ENCODE measurements at places on chromosomes 2 and 18. TPM values are rescaled to one million over a fixed set of nuclear protein-coding genes. Genes with fewer than 3 reads are reported as not detected.
A peak's percentile ranks its signal among the peaks of the same experiment; 100 is the strongest.

Gene C2orf69
- total RNA-seq = 14.2 TPM

- no peak for DNase-seq
These were observed 107.5 kb downstream of the STK39 start for GRCh38 chr2:168139852-168140251.

DNA sequence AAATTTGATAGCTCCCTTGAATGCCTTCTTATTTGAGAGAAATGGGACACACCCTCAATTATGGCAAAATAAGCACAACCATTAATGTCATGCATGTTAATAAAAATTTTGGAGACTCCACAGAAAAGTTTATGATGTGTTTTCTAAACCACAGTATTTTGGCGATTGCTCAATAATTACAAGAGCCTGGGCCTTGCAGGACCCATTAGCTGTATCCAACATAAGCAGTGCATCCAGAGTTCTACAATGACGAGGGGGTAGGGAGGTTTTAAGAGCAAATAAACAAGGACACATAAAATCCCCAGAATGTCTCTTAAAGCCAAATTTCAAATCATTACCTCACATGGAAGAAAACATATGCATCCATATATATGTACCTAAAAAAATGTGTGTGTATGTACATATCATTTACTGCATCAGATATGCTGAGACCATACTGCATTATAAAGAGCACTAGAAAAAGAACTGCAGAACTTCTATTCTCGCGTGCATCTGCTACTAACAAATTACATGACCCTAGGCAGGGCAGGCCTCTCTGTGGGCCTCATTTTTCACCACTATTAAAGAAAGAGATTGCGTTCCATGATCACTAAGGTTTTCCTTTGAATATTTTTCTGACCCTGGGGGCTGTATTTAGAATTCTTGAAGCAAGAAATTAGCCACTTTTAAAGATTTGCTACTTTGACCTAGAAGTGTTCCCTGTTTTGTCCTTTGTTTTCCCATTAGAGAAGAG lies 38.0 kb downstream of the CMPK2 start:
- DNase-seq = no peak

GRCh38 chr2:239178484-239178883 lies 222.3 kb downstream of the HDAC4 start:
- DNase-seq = no peak

Gene CFAP65
- not detected for total RNA-seq

DNA sequence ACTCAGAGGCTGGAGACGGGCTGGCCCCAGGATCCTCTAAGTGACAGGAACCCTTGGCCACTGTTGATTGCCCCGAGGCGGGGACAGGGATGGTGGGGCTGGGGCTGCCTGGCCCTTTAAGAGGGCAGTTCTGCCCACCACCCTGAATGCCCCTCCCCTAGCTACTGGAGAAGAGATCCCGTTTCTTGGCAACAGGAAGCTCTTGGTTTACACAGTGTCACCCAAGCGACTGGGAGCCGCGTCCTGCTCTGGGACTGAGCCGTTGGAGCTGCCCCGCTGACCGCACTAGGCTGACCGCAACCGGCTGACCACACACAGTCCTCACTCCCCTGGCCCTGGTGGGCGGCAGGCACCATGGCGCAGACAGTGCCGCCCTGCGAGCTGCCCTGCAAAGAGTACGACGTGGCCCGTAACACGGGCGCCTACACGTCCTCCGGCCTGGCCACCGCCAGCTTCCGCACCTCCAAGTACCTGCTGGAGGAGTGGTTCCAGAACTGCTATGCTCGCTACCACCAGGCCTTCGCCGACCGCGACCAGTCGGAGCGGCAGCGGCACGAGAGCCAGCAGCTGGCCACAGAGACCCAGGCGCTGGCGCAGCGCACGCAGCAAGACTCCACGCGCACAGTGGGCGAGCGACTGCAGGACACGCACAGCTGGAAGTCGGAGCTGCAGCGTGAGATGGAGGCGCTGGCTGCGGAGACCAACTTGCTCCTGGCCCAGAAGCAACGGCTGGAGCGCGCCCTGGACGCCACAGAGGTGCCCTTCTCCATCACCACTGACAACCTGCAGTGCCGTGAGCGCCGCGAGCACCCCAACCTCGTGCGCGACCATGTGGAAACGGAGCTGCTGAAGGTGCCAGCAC lies at the start of gene TEKT4:
TEKT4 (plus strand) TSS at position 205 of the 862 bp plus-strand sequence; CDS start at position 355, 150 bp downstream.
- no peak for DNase-seq

DNA sequence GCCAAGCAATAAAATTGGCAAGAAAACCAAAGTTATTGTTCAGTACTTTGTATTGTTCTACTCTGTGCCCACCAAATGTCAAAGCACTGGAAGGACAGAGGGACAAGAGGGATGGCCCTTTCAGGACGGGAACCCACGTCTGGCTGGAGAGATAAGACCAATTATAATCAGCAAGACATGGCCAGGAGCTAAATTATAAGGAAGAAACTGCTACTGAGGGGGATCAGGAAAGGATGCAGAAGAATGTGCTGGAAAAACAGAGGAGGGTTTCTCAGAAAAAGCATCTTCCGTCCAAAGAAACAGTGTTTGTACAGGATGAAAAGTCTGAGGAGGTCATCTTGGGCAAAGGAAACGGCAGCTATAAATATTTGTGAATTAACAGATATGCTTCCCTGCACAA lies 46.4 kb upstream of the NARS1 start:
- no peak for DNase-seq

DNA sequence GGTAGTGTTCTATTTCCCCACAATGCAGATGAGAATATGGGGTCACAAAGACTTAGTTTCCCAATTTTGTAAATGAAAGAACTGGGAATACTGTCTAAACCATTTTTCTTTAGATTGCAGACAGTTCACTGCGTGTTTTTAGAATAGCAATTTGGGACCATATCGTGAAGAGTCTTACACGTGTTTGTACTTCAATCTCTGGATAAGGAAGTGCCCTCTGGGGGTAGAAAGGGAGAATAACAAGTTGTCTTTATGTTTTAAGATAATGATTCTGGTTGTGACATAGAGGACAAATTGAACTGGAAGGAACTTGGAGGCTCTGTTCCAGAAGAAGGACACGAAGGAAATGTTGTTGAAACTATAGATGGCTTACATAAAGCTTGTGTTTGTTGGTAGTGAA lies 457.7 kb downstream of the CBLN2 start:
- DNase-seq = no peak

- peak; percentile 55 for DNase-seq
These were observed at the start of gene LIPG for GRCh38 chr18:49561289-49562193. Gene LIPG, plus strand, starts transcription at chr18:49562057. Its CDS starts 252 bp downstream, at chr18:49562309.

Gene TGFA
- total RNA-seq = 0.19 TPM

- DNase-seq = no peak
These were observed 94.4 kb downstream of the CRIM1 start for GRCh38 chr2:36449943-36450392.

Gene DPP10
- not detected for total RNA-seq

- DNase-seq = no peak
These were observed 211.0 kb downstream of the TGIF1 start for GRCh38 chr18:3660739-3661515.

Gene ID2
- 42.8 TPM for total RNA-seq

- DNase-seq = no peak
These were observed 23.2 kb upstream of the CDKL4 start for GRCh38 chr2:39266916-39267434.

GRCh38 chr18:10401521-10401920 lies 52.9 kb upstream of the APCDD1 start:
- no peak for DNase-seq

- DNase-seq = no peak
These were observed 448.5 kb downstream of the ZEB2 start for GRCh38 chr2:144071461-144071860.

GRCh38 chr2:85534881-85535280 lies 4.1 kb upstream of the MAT2A start:
- no peak for DNase-seq

DNA sequence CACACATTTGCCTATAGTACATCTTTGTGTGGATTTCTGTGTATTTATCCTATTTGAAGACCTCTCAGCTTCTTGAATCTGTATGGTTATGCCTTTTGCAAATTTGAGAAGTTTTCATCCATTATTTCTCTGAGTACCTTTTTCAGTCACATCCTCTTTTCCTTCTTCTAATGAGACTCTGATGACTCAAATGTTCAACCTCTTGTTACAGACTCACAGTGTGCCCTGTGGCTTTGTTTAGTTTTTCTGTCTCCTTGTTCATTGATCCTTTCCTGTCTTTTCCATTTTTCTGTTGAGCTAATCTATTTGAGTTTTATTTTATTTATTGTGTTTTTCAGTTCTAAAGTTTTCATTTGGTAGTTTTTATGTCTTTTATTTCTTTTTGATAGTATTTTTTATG lies 87.0 kb upstream of the LRP1B start:
- no peak for DNase-seq

DNA sequence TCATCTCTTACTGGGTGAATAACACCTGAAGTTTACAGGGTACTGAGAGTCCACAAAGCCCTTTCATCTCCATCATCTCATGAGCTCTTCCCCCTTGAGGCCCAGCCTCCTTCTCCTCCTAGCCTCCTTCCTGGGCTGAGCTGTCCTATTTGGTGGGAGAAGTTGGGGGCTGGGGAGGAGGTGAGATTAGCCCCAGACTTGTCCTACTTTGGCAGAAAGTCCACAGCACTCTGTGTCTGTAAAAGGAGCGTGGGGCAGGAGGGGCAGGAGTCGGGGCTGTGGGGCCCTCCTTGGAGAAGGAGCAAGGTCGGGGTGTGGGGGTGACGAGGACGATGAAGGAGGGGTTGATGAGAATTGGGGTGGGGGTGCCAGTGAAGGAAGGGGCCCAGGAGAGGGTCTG lies 10.0 kb upstream of the DES start:
- no peak for DNase-seq

Gene GKN1
- total RNA-seq = not detected

- DNase-seq = no peak
These were observed 138.6 kb downstream of the MAP3K20 start for GRCh38 chr2:173214213-173214612.

- no peak for DNase-seq
These were observed 197.0 kb upstream of the ACVR2A start for GRCh38 chr2:147647816-147648215.

DNA sequence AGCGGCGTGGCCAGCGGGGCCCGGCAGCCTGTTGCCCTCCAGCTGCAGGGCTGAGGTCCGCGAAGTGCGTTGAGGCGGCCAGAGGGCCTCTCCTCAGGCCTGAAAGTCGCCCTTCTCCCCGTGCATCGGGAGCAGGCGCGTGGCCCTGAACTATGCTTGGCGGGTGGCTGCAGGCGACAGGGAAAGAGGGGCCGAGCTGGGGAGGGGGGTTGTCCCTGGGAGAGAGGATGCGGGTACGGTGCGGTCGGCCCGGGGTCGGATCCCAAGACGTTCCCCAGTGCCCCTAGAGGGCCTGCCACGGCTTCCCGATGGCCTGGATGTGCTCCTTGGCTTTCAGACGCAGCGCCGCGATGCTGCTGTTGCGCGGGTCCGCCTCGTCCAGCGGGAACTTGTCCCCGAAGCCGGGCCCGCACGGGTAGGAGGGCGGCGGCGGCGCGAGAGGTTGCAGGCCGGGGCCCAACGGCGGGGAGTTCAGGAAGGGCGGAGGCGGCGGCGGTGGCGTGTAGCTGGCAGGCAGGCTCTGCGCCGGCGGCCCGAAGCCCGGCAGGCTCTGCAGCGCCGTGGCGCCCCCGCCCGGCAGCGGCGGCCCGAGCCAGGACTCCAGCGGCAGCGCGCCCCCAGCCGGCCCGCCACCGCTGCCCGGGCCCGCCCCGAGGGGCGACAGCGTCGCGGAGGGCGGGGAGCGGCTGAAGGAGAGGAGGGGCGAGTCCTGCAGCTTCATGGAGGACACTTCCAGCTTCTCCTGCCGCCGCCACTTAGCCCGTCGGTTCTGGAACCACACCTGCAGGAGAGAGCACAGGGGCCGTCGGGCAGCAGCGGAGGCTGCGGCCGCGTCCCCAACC lies 4.3 kb downstream of the RAX start:
- DNase-seq = no peak

- no peak for DNase-seq
These were observed 101.8 kb downstream of the XRCC5 start for GRCh38 chr2:216210701-216211540.

Gene OSBPL6
- total RNA-seq = 2.0 TPM

- DNase-seq = no peak
These were observed 59.6 kb downstream of the KCTD18 start for GRCh38 chr2:200450288-200450687.

DNA sequence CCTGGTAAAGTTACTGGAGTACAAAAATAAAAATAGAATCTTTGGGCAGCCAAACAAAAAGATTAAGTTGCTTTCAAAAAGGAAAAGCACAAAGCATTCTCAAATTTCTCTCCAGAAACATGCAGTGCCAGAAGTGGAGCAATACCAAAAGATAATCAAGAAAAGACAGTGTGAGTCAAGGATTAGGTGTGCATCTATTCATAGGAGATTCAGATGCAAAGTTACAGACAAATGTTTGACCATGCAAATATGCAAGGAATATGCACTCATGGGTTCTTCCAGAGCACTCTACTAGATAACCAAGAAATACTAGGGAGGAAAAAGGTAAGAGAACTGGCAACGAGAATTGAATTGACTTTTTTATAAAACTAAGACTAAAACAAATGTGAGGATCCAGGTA lies 51.8 kb upstream of the CDH20 start:
- no peak for DNase-seq

Gene GAL3ST2
- total RNA-seq = 0.16 TPM

Gene NPHP1
- 1.3 TPM for total RNA-seq

Gene C2orf74
- total RNA-seq = 14.4 TPM

Gene GRB14
- total RNA-seq = not detected

DNA sequence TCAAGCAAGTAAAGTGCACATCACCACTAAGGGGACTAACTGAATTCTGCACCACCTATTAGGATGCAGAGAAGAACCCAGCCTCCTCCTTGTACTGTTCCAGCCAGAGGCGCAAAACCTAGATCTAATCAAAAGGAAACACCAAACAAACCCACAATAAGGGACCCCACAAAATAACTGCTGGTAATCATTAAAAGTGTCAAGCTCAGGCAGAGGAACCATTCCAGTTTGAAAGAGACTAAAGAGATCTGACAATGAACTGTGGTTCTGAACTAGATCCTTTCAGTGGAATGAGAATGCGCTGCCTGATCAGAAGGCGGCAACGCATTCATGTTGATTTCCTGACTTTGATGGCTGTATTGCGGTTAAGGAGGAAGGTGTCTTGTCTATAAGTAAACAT lies 16.8 kb downstream of the HDLBP start:
- DNase-seq = no peak

Gene MC4R
- not detected for total RNA-seq

Gene GALNT13
- 0.14 TPM for total RNA-seq

GRCh38 chr2:220123751-220124150 lies 496.3 kb downstream of the SLC4A3 start:
- DNase-seq = no peak

GRCh38 chr18:24346254-24346653 lies 51.4 kb downstream of the OSBPL1A start:
- DNase-seq = no peak

Gene TCF23
- total RNA-seq = not detected

Gene CRYGC
- total RNA-seq = not detected

Data from activated naive CD4-positive, alpha-beta T cell treated with anti-CD3 and anti-CD28 coated beads, Interleukin-2, amount 50 U/mL, for 72 hours (primary cell).